Mucosa of gallbladder (tissue), 1 donor: ENCODE measurements at places on chromosomes 16 and 17.

GRCh38 chr16:88287219-88287618 lies 95.5 kb upstream of the ZNF469 start:
- DNase-seq: no peak

DNA sequence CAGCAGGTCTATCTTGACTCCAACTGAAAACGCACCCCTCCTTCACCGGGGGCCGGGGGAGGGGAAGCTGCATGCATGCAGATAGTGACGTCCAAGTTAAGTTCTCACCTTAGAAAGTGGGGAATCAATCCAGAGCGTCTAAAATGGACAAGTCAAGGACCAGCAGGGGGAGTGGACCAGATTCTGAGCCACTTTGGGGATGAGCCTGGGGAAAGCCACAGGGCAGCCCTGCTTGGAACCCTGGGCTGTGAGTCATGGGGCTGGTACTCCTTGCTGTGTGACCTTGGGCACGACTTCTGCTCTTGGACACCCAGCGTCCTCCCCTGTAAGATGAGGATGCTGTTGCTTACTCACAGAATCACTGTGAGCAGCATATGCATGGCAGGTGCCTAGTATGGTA lies 9.1 kb downstream of the TNFRSF13B start:
- DNase-seq: no peak

GRCh38 chr17:38926293-38927070 lies 1.1 kb downstream of the LASP1NB start:
- DNase-seq: no peak

DNA sequence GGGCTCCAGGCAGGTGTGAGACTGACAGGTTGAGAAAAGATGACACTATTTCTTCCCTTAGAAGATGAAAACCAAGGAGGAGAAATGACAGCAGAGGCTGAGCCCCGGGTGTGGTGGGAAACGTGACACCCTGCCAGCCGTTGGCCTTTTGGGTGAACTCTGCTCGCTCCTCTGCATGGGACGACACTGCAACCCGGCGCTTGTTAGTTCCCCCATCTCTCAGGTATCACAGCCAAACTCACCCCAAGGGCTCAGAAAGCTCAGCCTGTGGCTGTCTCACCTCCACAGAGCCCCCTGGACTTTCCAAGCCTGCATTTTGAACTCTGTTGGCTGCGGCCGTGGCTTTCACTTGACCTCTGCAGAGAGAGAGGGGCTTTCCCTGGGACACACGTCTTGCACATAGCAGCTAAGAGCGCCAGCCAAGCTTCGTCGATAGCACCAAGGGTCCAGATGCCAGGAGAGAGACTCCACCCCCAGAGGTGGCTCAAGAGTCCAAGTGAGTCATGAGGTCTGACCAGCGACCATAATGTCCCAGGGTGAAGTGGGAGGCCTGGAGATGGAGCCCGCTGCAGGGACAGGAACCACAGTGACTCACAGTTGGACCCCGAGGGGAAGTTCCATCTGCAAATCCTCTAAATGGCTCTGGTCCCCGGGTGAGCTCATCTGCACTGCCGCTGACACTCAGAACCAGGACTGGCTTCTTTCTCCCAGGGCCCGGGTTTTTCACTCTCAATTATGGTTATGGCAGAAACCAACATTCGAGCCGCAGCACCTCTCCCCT lies 301.9 kb downstream of the SOX9 start:
- DNase-seq: peak; percentile 80

GRCh38 chr17:9116861-9117568 lies 95.7 kb downstream of the NTN1 start:
- DNase-seq: no peak

- no peak for DNase-seq
These were observed 439 bp upstream of the TMEM231 start for GRCh38 chr16:75556431-75556950.

DNA sequence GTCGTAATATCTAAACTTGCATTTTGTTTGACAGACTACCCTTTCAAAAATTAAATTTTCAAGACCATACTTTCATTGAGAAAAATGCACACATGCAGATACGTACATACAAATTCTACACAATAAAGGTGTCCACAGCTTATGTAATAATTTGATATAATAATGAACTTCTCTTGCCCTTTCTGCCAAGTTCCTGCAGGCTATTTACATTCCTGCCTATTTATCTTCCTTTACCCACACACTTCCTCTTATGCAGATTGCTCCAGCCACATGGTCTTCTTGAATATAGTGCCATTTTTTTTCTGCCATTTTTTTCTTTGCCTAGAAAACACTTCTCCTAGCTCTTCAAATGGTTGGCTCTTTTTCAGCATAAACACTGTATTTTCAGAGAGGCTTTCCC lies 826.9 kb upstream of the CDH8 start:
- no peak for DNase-seq

DNA sequence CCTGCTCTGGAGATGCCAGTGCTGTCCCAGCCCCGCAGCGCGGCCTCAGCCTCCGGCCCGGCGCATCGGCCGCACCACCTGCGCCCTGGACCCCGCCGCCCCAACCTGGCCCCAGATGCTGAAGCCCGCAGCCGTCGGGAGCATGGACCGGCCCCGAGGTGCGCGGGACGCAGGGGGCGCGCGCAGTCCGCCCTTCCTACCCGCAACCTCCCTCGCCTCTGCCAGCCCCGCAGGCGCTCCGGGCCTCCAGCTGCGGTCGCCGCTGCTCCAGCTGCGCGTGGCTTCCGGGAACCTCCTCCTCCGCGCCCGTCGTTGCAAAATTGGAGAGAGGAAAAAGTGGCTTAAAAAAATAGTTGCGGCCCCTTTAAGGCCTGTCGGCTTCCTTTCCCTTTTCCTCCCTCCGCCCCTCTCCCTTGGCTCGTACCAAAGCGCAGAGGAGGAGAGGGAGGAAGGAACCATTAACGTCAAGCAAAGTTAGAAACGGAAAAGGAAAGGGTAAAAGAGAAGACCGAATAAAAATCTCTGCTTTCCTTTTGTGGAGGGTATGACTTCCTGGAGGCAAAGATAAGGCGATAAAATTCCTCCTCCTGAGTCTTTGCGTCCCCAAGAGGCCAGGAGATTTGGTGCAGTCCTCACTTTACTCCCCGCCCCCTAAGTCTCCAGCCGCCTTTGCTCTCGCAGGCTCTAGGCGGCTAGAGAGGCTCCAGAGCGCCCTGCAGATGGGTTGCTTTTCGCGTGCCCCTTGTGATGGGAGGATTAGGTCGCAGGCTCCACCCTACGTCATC lies at the start of gene CDIPT:
TSS of gene CDIPT (minus strand) at position 343 of the 785 bp plus-strand sequence. CDS start 369 bp downstream, outside the sequence.
- peak; percentile 95 for DNase-seq

DNA sequence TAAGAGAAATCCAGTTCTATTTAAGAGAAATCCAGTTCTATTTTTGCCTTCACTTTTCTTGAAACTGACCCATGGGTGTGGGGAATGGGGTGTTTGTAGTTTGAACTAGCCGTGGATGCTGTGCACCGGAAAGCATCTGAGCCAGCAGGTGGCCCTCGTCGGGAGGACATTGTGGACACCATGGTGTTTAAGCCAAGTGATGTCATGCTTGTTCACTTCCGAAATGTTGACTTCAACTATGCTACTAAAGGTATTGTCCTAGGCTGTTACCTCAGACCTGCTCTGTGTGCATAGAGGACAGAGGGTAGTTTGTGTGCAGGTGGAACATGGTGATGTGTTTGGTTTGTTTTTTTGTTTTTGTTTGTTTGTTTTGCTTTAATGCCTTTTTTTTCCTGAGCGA lies 3.3 kb downstream of the ATXN2L start:
- no peak for DNase-seq

GRCh38 chr17:35732806-35733136 lies 1.3 kb downstream of the RASL10B start:
- no peak for DNase-seq

GRCh38 chr16:9922441-9922840 lies 259.8 kb downstream of the GRIN2A start:
- DNase-seq: no peak

- DNase-seq: no peak
These were observed 13.0 kb downstream of the C16orf87 start for GRCh38 chr16:46817961-46818360.

- DNase-seq: no peak
These were observed 2.8 kb downstream of the ETV4 start for GRCh38 chr17:43543300-43543699.
